ENCODE measurements at places on chromosomes 12 and 14.

DNA sequence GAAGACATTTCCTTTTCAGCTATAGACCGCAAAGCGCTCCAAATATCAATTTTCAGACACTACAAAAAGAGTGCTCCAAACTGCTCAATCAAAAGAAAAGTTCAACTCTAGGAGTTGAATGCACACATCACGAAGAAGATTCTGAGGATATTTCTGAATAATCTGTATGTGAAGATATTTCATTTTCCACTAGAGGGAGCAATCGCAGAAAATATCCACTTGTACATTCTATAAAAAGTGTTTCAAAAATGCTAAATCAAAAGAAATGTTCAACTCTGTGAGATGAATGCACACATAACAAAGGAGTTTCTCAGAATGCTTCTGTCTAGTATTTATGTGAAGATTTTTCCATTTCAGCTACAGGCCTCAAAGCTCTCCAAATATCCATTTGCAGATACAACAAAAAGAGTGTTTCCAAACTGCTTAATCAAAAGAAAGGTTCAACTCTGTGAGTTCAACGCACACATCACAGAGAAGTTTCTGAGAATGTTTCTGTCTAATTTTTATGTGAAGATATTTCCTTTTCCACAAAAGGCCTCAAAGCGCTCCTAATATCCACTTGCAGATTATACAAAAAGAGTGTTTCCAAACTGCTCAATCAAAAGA is 643.8 kb upstream of the ALG10B start:
- DNase-seq: no peak

DNA sequence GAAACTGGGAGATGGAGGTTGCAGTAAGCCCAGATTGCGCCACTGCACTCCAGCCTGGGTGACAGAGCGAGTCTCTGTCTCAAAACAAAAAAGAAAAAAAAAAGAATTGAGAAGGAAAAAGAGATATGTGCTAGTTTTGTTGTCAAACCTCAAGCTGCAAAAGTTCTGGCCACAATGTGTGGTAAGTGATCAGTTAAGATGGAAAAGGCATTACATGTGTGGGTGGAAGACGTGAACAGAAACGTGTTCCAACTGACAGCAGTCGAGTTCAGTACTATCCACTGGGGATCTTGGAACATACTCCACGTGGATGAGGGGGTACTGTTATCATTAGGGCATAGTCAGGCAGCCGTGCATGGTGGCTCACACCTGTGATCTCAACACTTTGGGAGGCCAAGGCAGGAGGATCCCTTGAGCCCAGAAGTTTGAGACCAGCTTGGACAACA is 17.3 kb downstream of the GPR68 start:
- no peak for DNase-seq

DNA sequence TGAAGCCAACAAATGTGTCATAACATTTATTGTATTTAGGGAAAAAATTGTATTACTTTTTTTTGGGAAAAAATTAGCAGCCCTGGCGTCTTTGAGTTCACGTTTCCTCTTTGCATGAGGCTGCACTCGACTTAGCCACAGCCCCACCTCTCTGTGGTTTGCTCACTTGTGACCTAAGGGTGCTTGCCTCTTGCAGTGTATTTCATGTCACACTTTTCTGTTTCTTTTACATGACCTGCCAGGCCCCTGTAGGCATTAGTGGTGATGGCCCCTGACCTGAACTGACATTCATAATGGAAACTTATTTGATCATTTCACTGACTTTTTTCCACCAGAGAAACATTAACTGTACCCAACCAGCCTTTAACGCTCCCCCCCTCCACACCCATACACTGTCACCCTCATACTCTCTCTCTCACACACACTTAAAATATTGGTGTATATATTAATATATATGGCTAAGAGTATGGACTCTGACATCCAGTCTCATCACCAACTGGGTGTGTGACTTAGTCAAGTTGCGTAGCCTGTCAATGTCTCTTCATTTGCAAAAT is 122.9 kb downstream of the PRKCH start:
- no peak for DNase-seq

- no peak for DNase-seq
Measured at GRCh38 chr12:79661629-79662028, 29.1 kb downstream of the PAWR start.

GRCh38 chr12:100826323-100826722 is 31.7 kb downstream of the ANO4 start:
- DNase-seq: no peak

GRCh38 chr12:32395026-32395425 is 4.3 kb upstream of the FGD4 start:
- no peak for DNase-seq

GRCh38 chr14:102209224-102209966 is 69.7 kb downstream of the WDR20 start:
- no peak for DNase-seq
